Activated CD4-positive, alpha-beta memory T cell treated with anti-CD3 and anti-CD28 coated beads for 36 hours (primary cell): ENCODE measurements at places on chromosomes 3 and 15.

- peak; percentile 32 for DNase-seq
Measured at GRCh38 chr3:12461097-12461649, 23.1 kb upstream of the TSEN2 start.

GRCh38 chr3:157300981-157301663 lies 135.5 kb upstream of the PTX3 start:
- no peak for DNase-seq

GRCh38 chr3:13515786-13516759 lies 32.9 kb upstream of the FBLN2 start:
- DNase-seq = no peak

- DNase-seq = no peak
Measured at GRCh38 chr3:101303089-101303731, 17.2 kb downstream of the IMPG2 start.

- no peak for DNase-seq
Measured at GRCh38 chr3:151439652-151440125, 21.2 kb downstream of the IGSF10 start.

GRCh38 chr3:124821356-124821755 lies 65.8 kb downstream of the ITGB5 start:
- DNase-seq = no peak

DNA sequence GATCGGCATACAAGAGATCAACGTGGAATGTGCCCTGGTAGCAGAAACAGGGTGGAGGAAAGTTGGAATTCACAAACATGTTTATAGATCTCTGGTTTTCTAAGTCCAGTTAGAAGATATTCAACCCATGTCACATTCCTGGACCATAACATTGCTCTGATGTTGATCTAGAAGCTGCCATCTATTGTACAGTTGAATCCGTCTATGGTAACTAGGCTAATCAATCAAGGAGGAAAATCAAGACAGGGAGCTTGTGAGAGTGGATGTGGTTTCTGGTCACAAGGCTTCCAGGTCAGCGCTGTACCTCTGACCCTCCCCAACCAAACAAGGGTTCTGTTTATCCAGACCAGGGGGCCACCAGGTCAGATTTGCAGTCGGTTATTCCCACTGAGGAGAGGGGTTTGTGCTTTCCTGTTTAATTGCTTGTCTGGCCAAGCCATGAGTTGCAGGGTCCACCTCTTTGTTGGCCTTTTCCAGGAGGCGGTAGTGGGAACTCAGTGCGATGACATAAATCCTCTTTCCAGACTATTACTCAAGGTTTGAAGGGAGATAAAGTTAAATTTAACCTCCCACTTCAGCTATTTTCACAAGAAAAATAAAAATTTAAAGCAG lies 130.3 kb downstream of the SLCO3A1 start:
- no peak for DNase-seq

DNA sequence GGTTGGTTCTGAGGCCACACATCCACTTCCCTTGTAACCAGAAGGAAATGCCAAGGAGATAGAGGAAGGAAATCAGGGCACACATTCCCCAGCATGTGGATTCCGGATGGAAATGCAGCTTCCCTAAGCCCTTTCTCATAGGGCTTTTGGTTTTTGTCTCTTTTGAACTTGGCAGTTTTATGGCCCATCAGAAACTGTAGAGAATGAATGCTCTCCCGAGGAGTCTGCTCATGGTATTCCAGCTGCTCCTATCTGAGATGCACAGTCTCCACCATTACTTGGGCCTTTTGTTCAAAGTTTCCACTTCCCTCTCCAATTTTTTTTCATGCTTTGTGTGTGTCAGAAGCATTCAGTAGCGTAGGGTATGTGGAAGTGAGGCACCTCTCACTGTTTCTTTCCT lies 21.2 kb downstream of the XYLB start:
- no peak for DNase-seq

GRCh38 chr15:63856711-63857460 lies 23.1 kb upstream of the HERC1 start:
- DNase-seq = no peak

DNA sequence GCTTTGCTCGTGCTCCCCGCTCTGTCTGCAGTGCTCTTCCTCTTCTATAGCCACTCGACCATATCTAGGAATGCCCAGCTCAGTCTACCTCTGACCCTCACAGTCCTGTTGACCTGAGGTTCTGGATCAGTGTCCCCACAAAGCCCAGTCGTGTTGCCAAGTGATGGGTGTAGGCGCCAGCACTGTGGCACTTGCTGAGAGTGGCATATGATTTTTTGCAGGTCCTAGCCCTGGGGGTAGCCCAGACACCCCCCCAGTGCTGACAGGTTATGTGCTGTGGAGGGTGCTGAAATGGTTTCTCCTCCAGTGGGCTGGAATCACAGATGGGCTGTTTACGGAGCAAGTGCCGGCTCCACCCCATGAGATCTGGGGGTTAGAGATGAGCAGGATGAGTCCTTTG lies 32.5 kb downstream of the ACAD9 start:
- no peak for DNase-seq

DNA sequence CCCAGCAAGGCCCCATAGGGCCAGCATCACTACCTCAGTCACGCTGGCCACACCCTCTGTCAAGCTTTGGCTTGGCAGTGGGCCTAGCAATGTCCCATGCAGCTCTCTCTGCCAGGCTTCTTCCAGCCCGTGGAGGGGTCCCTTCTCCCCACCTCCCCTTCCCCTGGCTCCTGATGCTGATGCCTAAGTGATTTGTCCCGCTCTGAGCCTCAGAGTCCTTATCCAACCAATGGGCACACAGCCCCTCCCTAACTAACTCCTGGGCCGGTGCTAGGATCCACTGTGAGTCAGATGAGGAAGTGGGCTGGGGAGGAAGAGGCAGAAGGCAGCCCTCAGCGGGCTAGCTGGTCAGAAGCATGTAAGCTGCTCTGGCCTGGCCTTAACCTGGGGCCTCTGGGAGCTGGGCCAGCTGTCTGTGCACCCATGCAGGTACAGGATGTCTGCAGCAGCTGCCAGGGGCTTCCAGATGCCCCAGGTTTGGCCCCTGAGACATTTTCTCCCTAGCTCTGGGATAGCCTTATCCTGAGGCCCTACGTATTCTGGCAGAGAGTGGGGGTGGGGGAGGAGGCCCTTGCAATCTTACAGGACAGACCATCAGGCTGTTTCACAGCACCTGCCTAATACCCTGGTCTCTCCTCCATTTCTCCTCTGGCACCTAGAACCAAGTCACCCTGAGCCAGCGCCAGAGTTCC lies 740 bp upstream of the ZBTB47 start:
- DNase-seq = no peak

- no peak for DNase-seq
Measured at GRCh38 chr3:144036498-144036897, 64.9 kb downstream of the DIPK2A start.

DNA sequence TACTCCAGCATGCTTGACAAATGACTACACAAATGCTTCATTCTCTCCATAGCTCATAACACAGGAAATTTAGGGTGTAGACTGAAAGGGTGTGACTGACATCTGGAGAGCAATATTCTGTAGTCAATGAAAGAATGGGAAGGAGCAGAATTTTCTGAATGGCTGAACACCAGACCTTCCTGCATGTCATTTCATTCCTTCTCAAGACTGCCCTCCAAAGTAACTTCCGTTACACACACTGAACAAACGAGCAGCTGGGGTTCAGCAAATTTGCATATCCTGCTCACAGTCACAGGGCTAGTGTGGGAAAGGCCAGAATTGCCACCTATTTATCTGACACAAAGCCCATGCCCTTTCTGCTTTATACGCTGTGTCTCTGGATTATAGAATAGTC lies 325.0 kb upstream of the CFAP20DC start:
- peak; percentile 28 for DNase-seq

DNA sequence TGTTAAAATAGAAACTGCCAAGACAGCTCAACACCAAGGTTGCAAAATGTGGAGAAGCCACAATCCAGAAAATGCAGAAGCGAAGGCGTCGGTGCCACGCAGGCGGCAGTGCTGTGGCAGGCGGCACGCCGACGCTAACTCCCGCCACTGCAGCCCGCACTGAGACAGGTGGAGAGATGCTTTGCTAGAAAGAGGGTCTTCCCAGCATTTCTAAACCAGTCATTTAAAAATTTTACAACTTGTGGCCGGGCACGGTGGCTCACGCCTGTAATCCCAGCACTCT lies 23.2 kb downstream of the CYFIP1 start:
- DNase-seq = no peak

GRCh38 chr3:152102410-152102809 lies 166.3 kb upstream of the MBNL1 start:
- no peak for DNase-seq

GRCh38 chr15:68795298-68795848 lies 25.3 kb downstream of the ANP32A start:
- DNase-seq = peak; percentile 80

DNA sequence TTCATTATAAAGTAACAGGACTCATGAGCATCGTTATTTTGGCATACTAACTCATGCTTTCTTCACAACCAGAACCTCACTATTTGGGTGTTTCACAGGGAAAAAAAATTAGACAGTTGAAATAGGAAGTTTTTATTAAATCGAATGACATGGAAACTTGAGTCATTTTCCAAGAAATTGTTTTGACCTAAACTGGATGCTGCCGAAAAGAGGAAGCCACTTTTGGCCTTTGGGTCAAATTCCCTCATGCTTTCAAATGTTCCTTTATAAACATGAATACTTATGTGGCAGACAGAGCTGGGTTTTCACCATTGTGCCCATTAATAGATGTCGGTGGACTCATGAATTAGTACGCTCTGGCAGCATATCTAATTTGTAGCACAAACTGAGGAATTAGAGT lies 224.9 kb downstream of the MCTP2 start:
- DNase-seq = no peak

- DNase-seq = no peak
Measured at GRCh38 chr3:161230621-161231171, 9.6 kb downstream of the NMD3 start.

DNA sequence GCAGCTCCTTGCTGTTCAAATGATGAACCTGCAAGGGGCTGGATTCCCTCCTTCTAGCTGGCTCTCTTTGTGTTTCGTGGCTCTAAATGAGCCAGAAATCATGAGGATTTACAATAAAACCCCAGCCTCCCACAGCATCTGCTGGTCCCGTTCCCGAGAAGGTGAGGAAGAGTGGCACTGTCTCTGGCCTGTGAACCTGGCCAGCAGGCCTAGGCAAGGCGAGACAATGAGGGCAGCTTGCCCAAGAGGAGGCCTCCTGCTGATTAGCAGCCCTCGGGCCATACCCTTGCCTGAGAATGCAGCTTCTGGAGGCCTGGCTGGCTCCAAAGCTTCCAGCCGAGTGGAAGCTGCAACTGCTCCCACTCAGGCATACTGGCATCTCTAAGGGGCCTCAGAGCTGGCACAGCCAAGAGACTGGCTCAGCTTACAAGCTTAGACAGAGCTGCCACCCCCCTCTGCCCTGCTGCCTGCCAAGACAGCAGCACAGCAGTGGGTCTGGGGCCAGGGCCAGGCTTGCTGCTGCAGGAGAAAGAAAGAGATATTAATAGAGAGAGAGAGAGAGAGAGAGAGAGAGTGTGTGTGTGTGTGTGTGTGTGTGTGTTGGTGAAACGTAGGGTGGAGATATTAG lies 76.5 kb downstream of the HMG20A start:
- no peak for DNase-seq

DNA sequence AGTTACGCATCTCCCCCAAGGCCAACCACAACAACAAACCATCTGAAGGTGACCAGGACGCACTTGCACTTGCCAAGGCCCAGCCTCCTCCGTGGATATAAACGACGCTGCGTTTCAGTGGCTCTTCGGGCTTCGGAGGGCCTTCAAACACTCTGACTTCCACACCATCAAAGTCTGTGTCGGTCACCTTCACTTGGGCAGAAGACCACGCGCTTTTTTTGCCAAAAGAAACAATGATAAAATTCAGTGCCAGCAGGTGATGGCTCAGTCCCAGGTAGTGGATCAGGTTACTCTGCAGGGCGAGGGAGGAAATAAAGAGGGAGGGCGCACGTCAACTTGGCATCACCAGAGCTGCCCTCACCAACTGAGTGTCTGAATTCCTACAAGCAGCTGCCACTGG lies 63.0 kb downstream of the NCEH1 start:
- no peak for DNase-seq

DNA sequence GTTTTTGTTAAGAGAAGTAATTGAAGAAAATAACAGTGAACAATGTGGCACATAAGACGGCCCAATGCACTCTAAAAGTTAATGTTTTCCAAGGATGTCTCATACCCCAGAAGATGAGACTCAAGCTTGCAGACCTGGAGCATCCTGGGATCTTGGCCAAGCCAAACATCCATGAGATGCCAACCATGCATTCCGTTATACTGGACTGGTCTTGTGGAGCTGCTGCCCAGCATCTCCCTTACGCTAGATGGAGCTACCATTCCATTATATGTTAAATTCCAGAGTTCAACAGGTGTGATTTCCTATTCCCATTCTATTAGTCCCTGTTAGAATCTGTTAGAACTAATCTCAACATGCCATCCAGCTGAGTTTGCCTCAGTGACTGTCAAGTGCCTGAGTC lies 181.8 kb downstream of the PDCD6IP start:
- no peak for DNase-seq

- DNase-seq = no peak
Measured at GRCh38 chr15:35693886-35694285, 147.9 kb upstream of the DPH6 start.

DNA sequence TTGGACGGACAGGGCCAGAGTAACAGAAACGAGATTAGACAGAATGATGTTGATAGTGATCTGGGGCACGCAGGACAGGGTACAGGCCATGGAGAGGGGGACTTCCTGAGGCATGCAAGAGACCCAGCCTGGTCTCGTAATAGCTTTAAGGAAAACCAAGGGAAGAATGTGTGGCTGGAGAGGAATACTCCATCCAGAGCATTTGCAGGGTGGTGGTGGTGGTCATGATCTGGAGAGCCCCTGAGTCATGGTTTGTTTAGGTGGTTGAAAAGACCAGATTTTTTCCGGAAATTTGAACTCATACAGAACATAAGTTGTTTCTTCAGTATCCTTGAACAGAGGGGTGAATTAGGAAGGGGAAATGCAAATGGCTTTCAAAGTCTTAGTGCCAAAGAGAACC lies 138.5 kb downstream of the DUT start:
- no peak for DNase-seq

DNA sequence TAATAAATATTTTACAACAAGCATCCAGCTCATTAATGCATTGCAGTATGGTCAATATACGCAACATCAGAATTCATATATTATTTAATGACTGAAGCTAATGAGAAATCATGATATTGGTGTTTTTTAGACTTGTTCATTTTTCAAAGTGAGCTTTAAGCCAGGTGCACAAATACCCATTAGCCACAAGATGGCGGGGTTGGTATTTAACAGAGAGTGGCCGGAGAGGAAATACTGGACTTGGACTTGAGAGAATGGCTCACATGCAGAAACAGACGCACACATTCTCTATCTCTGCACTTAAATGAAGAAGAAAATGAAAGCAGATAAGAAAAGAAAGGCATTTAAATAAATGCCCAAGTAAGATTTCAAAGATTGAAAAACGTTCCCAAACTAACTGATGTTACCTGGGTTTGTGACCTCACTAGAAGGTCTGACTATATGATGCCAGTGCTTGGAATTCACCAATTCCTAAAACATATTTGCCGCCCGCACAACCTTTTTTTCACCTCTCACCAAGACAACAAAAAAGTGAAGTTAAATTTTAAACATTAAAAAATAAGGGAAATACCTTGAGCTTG lies 21.2 kb upstream of the CRBN start:
- peak; percentile 49 for DNase-seq

GRCh38 chr3:25156626-25157025 lies 271.4 kb upstream of the RARB start:
- no peak for DNase-seq
